Stimulated activated CD8-positive, alpha-beta memory T cell treated with anti-CD3 and anti-CD28 coated beads, Interleukin-2, amount 100 ng/mL, for 48 hours (primary cell): ENCODE measurements at places on chromosomes 11 and 22.

- no peak for DNase-seq
These were observed 560.4 kb downstream of the TBC1D22A start for GRCh38 chr22:47322854-47323253.

- DNase-seq = no peak
These were observed 72.7 kb downstream of the KCNQ1 start for GRCh38 chr11:2517386-2518064.

GRCh38 chr11:102318469-102318868, 1.2 kb downstream of the BIRC3 start:
- peak; percentile 36 for DNase-seq

DNA sequence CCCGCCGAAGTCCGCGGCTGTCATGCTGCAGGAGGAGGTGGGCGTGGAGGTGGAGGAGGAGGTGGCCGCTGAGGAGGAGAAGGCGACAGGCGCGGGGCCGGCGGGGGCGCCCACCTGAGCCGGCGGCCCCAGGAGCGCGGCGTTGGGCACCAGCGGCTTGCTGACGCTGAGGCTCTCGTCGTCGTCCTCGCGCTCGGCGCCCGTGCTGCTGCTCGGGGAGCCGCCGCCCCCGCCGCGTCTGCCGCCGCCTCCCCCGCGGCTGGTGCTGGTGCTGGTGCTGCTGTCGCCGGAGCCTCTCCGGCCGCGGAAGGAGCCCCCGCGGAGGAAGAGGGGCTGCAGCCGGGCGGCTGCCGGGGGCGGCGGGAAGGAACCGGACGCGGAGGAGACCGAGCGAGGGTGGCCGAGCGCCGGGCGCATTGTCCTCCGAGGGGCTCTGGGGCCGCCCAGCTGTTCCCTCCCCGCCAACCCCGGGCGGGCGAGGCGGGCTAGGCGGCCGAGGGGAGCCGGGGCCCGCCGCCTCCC, 388 bp downstream of the TMEM121B start:
- no peak for DNase-seq

GRCh38 chr11:68282141-68282860, 10.5 kb upstream of the C11orf24 start:
- DNase-seq = peak; percentile 17

GRCh38 chr11:47378010-47378835, at the start of gene SPI1:
SPI1 (minus strand) TSS chr11:47378547; CDS start chr11:47378353, 194 bp downstream.
- no peak for DNase-seq

DNA sequence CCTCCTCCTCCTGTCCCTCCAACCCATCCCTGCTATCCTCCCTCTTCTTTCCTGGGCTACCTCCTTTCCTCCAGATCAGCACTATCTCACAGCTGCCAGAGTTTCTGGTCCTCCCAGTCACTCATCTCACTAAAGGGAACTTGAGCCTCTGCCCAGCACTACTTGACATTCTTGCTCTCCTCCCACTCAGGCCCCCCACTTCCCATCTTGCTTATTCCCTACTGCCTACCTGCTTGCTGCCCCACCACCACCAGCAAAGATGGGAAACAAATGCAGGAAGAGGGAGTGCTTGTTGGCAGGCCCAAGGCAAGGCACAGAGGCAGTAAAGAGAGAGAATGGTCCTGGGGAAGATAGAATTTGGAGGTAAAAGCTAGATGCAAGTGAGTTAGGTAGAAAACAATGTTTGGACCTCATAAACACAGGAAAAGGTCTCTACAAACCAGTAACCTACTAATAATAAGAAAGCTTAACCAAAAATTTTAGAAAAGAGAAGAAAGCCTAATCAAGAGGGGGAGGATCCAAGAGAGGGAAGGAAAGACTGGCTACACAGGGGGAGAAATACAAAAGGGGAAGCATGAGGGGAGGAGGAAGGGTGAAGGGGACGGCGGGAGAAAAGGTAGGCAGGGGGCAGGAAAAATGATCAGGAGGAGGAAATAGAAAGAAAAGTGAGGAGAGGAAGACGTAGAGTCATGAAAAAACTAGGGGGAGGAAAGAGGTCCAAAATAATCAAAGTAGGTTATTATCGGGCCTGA, 63.6 kb downstream of the PAK1 start:
- no peak for DNase-seq

DNA sequence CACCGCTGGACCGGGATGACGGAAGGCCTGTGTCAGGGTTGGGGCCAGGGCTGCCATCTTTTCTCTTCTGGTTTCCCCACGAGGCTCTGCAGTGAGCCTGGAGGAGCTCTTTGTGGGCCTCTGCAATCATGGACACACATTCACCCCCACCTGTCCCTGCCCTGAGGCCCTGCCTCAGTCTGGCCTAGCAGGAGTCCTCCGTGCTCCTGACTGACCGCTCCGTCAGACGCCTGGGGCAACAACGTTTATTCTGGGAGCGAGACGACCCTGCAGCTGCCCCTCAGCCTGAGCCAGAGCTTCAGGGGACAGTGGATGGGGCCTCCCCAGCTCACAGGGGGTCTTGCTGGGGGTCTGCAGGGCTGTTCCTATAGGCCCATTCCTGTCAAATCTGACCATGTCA, 8.2 kb upstream of the MYEOV start:
- DNase-seq = no peak

DNA sequence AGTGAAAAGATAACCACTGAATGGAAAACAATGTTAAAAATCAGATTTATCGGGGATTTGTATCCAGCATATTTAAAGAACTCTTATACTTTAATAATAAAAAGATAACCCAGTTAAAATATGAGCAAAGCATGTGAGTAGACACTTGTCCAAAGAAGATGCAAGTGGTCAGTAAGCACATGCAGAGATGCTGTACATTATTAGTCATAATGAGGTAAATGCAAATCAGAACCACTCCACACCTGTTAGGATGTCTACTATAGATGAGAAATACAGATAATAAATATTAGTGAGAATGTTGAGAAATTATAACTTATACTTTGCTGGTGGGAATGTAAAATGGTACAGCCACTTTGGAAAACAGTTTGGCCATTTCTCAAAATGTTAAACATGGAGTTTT, 28.0 kb downstream of the QSER1 start:
- no peak for DNase-seq

GRCh38 chr22:41369837-41370236, 11.9 kb upstream of the TEF start:
- no peak for DNase-seq

DNA sequence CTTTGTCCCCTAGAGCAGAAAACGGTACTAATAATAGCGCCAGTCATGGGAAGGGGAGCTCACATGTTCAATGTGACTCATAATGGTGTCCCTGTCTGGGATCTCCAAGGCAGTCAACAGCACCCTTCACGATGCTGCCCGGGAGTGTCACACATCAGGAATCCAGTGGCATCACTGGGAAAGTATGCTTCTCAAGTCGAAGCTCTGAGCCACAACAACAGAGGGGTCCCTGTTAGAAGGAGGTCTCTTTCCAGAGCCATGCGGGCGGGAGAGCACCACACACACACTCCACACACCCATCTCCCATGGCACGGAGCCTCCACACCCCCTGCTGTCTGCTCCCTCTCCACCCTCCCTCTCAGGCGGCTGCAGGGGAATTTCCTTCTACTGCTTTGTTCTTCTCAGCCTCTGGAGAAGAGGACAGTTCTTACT, 119.7 kb downstream of the ETS1 start:
- no peak for DNase-seq

DNA sequence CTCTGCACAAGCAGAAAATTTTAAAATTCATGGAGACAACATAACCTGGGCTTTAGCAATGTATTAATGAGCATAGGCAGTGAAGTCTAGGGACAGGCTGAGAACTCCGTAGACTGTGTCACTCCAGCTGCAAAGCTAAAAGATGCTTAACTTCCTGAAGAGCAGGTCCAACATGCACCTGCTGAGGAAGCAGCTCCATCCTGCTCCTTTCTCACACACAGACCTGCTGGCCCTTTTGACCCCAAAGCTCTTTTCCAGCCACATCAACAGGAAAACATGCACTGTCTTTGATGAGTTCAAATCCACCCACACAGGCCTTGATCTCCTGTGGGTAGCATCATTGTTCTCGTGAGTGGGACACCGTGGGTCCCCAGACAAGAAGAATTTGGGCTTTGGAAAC, 36.0 kb downstream of the SYN3 start:
- no peak for DNase-seq

- no peak for DNase-seq
These were observed 26.2 kb downstream of the MPPED1 start for GRCh38 chr22:43437871-43438475.

DNA sequence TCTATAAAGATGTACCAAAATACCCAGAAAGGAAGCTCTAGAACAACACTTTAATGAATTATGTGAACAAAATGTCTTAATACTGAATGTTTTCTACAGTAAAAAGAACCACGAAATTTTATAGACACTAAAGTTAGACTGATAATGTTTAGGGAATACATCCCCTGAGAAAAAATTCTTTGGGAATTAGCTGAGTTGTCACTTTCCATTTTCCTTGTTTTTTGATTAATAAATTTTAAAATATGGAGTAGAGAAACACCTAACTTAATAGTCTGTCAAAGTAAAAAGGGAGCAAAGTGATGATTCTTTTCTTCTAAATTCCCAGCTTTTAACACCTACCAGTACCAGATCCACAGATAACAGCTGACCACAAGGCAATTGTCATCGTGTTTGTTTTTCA, 23.1 kb upstream of the SCN3B start:
- no peak for DNase-seq

GRCh38 chr22:46368422-46368821, 32.9 kb downstream of the TRMU start:
- no peak for DNase-seq

GRCh38 chr11:127275774-127276173, 275.2 kb upstream of the KIRREL3 start:
- DNase-seq = no peak

DNA sequence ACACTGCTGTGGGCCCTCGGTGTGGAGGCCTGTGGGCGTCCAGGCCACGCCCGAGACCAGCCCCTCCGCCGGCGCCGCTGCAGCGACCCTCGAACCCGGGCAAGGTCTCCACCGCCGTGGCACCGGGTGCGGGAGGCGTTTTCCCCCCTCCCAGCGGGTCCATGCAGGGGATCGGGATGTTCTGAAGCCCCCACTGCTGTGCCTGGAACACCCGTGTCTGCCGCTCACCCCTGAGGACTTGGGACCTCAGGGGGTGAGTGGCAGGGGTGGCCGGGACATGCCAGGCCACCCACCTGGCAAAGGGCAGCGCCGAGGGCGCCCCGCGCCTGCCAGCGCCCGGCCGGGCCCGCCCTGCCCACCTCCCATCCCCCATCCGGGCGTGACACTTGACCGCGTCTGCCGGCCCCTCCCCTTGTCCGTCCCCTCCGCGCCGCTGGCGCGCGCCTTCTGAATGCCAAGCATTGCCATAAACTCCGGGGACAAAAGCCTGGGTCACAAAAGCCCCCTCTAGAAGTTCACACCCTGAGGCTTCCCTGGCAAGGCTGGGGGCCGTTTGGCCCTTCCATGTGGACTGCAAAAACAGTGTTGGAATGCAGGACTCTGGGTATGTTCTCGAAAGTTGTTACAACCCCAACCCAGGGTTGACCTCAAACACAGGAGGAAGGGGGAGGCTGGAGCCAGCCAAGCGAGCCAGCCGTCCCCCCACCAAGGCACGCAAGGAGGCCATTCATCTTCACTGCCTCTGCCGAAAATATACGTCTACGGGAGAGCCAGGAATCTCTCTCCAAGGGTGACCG, 819 bp upstream of the KCNQ1OT1 start:
- peak; percentile 26 for DNase-seq

- DNase-seq = no peak
These were observed 41.2 kb upstream of the JAM3 start for GRCh38 chr11:134027671-134028070.

GRCh38 chr11:94169516-94169915, 40.9 kb downstream of the PANX1 start:
- DNase-seq = no peak

DNA sequence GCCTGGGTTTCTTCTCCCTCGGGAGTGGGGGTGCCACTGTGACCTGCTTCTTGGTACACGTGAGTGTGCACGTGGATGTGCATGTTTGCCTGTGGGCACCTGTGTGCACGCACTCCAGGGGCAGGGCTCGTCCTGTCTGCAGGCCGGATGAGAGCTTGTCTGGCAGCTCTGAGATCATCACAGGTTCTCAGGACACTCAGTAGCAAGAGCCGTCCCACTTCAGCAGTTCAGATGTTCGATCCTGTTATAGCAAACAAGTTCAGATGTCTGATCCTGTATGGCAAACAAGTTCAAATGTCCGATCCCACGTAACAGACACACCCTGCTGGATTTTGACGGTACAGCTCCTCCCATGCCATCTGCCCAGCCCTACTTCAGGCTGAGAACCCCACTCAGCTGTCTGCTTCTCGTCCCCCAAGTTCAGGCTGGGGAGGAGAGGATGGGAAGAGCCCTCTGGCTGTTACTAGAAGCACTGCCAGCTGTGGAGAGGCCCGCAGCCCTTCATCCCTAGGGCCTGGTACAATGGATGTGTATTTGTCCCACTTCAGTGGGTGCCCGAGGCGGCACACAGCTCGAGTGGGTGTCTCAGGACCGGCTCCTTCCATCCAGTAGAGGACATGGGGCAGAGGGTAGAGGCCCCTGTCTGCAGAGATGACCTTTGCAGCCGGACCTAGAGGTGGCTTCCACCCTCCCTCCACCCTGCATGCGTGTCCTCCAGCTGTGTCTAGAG, 1126.9 kb downstream of the BRD1 start:
- DNase-seq = no peak

DNA sequence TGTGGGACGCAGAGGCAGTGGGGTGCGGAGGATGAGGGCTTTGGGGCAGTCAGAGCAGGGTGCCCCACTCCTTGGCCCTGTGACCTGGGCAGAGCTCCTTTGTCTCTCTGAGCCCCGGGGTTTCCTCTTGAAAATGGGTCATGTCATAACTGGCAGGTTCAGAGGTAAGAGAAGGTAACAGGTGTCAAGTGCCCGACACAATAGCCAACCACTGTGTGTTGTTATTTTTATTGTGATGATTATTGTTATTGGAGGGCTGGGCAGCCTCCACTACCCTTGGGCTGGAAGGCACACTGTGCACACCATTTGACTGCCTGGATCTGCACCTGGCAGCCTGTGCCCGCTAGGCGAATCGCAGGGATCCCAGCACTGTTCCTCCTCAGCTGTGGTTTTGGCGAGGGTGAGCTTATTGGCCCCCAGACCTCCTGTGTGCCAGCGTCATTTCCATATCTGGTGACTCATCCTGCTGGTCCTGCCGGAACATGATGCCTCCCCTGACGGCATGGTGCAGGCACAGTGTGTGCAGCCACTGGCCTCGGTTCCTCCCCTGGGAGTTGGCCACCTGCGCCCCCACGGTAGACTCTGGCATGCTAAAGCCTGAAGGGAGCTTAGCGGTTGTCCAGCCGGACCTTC, 15.4 kb upstream of the SOX10 start:
- no peak for DNase-seq

DNA sequence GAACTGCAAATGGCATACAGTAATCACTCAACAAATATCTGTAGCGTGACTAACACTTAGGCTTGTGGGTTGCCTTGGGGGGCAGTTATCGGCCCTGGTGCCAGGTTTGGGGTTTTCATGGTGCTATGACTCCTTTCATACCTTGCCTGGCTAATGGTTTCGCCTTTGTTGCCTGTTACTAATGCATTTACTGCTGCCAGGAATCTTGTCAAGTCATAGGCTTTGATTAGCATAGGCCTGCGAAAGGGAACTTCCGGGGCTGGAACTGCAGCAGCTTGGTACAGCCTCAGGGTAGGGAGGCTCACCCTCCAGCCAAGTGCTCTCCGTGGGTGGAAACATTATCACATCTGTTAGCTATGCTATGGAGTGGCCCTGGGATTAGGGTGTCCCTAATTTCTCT, 13.2 kb downstream of the SLC25A18 start:
- DNase-seq = no peak
